ENCODE measurements at places on chromosomes 5 and 9. TPM values are rescaled to one million over a fixed set of nuclear protein-coding genes. Genes with fewer than 3 reads are reported as not detected.

The NAIP gene
- 25.7 TPM for total RNA-seq

The ANXA2R gene
- total RNA-seq: 5.1 TPM

The TCF7 gene
- 0.94 TPM for total RNA-seq

The EGFLAM gene
- 4.8 TPM for total RNA-seq

The NEUROG1 gene
- total RNA-seq: not detected

The NUDT12 gene
- total RNA-seq: 11.4 TPM

The CLIC3 gene
- total RNA-seq: 2.2 TPM

DNA sequence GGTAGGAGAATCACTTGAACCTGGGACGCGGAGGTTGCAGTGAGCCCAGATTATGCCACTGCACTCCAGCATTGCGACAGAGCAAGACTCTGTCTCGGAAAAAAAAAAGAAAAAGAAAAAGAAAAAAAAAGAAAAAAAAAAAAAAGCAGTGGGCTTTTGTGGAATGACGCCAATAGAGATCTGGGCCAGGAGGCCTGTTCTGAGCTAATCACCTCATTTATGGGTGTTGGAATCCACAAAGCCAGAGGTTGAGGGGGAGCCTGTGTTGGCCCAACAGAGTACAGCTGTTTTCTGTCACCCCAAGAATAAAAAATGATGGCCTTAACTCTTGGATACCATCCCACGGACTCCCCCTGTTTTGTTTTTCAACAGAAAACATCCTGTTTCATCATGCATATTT, 18.5 kb downstream of the OSTF1 start:
- peak; percentile 80 for ATAC-seq

GRCh38 chr5:112614285-112614684, 123.4 kb upstream of the APC start:
- ATAC-seq: no peak

DNA sequence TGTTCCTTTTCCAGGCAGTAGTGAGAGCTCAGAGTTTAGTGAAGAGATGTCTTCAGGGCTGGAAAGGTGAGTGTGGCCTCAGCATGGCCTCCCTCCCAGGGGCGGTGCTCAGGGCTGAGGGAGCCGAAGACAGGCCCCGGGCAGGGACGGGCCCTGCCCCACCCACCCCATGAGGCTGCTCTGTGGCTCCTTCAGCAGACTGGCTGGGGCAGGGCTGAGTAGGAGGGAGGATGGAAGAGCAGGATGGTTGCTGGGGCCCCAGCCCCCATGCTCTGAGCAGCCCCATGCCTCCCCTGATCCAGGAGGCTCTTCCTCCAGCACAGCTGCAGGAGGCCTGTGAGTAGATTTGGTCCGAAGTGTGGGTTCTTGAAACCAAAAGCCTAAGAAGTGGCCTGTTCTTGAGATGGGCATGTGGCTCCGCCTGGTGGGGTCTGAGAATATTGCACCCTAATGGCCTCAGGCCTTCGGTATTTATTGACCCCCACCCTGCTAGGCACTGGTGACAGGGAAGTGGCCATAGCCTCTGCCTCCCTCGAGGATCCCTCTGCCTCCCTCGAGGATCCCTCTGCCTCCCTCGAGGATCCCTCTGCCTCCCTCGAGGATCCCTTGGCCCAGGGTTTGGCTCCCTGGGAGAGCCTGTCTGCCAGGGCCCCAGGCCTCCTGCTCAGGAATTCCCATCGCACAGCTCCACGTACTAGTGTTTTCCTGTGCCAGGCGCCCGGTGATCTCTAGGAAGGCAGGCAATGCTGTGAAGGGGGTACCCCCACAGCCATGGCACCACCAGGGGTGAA, 65.4 kb upstream of the GARNL3 start:
- ATAC-seq: peak; percentile 61

DNA sequence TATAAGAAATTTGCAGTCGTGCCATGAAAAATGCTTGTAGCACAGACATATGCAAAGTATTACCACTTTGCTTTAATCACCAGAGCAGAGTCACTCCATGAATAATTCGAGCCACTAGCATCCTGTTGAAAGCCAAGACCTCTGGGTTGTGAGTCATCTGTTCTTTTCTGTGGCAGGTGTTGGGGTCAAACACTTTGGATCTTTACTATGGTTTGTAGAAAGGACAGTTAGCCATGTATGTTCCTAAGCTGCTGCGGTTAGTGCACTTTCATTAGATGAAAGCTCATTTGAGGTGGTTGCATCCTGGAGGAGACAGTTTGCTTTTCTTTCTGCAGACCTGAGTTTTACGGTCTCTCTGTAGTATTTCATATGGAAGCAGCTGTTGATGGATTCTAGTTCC, 223.7 kb downstream of the DMRT2 start:
- no peak for ATAC-seq

- ATAC-seq: no peak
Measured at GRCh38 chr9:2853517-2853916, 9.6 kb upstream of the PUM3 start.

- ATAC-seq: no peak
Measured at GRCh38 chr5:31362529-31362900, 169.0 kb downstream of the CDH6 start.

- ATAC-seq: no peak
Measured at GRCh38 chr5:109550077-109550476, 139.7 kb upstream of the MAN2A1 start.

DNA sequence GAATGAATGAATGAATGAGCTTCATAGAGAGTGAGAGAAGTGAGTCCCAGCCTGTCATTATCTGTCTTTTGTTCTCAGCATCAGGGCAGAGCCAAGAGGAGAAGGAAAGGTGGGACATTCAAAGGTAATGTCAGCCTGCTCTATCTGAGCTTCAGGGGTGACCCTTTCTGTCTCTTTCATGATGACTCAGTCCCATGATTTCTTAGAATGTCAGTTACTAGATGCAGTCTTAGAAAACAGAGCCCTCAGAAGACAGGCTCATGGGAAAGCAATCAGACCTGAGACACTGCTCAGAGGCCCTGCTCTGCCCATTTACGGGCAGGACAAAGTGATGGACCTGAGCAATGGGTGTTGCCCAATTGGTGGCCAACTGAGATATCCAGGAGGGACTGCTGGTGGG, 1.1 kb downstream of the SPATA31D1 start:
- ATAC-seq: no peak

- peak; percentile 12 for ATAC-seq
Measured at GRCh38 chr9:87516926-87517290, 19.2 kb downstream of the DAPK1 start.

DNA sequence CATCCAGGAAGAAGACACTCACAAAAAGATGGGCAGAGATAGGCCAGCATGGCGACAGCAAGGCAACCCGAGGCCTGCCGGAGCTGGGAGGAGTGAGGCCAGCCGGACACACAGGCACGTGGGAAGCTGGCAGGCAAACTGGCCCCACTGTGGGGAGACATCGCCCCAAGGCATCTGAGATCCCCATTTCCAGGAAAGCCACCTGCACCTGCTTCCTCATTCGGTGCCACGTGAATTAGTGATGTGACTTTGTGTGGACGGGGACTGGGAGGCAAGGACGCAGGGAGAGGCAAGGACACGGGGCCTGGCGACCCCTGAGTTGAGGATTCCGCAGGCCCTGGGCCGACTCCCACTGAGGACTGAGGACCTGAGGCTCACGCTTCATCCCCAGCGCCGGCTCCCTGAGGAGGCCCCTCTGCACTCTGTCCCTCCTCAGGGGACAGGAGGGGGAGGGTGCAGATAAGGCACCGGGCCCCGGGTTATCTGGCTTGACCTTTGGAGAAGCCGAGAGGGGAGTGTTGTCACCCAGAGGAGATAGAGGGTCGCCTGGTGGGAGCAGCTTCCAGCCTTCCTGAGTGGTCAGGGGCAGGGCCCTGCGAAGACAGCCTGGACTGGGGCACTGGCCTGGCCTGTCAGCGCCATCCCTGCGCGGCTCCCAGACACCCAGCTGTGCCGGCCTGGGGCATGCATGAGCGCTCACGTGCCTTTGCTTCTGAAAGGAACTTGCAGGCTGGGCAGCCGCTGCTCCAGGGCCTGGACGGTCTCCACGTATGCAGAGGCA, 39.7 kb downstream of the NDUFS6 start:
- no peak for ATAC-seq

- no peak for ATAC-seq
Measured at GRCh38 chr9:108634672-108635462, 220.9 kb downstream of the ACTL7B start.

- no peak for ATAC-seq
Measured at GRCh38 chr5:150578781-150579461, 61.5 kb upstream of the SYNPO start.

- ATAC-seq: no peak
Measured at GRCh38 chr9:127140842-127141675, 18.6 kb upstream of the ANGPTL2 start.

DNA sequence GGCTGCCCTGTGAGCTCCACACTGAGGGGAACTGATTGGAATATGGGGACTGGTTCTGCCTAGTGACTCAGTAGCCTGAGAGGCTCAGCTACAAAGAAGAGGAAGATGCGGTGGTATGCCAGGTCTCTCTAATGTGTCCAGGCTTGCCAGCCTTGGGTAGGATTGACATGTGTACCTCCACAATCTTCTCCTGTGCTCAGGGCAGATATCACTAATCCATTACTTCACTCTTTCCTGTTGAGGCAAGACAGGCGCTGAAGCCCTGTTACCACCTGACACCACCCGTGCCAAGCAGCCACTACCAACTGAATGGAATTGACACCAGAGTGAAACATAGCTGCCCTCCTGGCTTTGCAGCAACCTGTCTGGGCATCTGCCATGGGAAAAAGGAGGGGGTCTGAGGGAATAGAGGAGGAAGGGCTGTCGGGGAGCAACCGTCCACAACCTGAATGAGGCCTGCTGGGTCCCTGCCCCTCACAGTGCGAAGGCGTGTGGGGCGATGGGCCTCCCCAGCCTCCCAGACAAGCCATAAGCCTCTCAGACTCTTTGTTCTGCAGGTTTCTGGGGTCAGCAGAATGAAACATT, 114.7 kb upstream of the CXCL14 start:
- ATAC-seq: no peak

- no peak for ATAC-seq
Measured at GRCh38 chr5:83925321-83925954, 204.8 kb upstream of the HAPLN1 start.

- ATAC-seq: no peak
Measured at GRCh38 chr5:146681585-146682105, 165.7 kb upstream of the GPR151 start.

GRCh38 chr9:124972241-124972770, 31.4 kb upstream of the GOLGA1 start:
- ATAC-seq: no peak
